Hepatic stellate cell (primary cell): ENCODE measurements at places on chromosomes 7 and 10.

DNA sequence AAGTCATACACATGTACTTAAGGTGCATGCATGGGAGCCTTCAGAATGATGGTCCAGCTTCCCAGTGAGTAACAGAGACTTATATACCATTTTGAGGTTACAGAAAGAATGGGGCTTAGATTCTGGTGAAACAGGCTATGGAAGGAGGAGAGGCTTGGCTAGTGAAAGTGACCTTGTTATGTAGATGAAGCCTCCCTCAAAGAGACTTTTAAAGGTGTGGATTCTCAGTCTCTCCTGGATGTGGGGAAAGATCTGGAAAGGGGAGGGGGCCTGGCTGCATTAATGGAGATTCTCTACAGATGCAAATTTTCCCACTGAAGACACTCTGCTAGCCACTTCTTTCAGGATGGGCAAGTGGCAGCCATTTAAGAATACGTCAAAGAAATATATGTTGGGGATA, 5.5 kb downstream of the RASSF4 start:
- DNase-seq, result no peak

DNA sequence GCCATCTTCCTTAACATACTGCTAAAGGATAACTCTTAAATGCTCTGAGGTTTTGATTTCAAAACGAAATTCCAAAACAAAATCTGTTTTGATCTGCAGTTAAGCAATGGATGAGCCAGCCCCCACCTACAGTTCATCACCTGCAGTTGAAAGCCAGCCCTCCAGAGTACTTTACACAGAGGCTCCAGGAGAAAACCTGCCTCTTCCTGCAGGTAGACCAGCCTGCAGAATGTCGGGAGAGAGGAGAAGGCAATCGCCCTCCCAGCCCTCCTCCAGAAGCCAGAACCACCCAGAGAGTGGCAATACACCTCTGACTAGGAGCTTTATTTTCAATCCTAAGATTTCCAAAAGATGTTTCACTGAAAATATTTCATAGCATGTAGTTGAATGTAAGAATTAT, 798.1 kb downstream of the GATA3 start:
- DNase-seq, result no peak

GRCh38 chr10:35372329-35372728, 36.0 kb downstream of the CCNY start:
- no peak for DNase-seq

DNA sequence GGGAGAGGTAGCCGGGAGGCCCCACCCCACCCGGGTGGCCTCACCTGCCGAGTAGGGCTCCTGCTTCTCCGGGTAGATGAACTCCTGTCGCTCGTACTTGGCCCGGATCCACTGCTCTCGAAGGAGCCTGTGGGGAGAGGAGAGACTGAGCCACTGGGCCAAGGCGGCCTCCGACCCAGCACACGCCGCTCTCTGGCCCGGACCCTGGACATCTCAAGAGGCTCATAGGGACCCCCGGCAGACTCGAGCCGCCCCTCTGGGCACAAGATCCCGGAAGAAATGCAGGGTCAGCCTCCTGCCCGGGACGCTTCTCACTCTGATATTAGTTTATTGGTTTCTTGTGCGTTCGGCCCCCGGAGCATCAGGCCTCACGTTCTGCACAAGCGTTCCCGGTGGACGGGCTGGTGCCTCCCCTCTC, 34.5 kb downstream of the ADAP1 start:
- DNase-seq, result no peak

DNA sequence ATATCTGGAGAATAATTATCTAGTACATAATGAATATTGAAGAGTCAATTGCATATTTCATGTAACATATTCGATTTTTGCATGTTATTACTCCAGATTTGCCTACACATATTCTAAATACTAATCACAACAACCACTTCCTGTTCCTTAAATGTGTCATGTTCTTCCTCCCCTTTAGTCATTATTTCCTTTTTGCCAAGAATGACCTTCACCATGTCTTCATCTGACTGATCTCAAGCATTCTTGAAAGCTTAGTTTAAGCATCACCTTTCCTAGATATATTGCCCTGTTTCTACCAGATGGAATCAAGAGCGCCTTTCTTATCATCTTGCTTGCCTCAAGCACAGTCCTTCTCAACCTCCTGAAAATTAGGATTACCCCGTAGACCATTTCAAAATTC, 23.5 kb upstream of the MEOX2 start:
- no peak for DNase-seq

DNA sequence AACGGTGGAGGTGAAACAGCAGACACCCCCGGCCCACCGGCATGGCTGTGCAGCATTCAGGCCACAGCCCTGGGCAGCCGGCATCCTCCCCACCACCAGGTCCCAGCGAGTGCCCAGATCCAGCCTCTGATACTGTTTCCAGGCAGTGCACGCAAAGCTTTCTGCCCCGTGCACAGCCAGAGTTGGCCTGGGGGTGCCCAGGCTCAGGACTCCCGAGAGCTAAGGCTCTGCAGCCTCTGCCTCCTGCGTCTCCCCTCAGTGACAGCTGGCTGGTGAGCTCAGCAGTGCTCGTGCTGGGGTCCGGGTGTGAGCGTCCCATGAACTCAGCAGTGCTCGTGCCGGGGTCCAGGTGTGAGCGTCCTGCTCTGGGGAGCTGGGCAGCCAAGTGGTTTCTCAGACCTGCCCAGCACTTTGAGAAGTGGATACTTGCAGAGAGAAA, 65.4 kb downstream of the CFAP46 start:
- no peak for DNase-seq

GRCh38 chr10:68153473-68154210, 44.4 kb downstream of the MYPN start:
- peak; percentile 76 for DNase-seq

GRCh38 chr7:20005081-20005480, 212.1 kb downstream of the MACC1 start:
- no peak for DNase-seq
